Colonic mucosa (tissue), 4 donors: ENCODE measurements at places on chromosomes 1 and 21.

- DNase-seq = no peak
These were observed 199.1 kb upstream of the LMO4 start for GRCh38 chr1:87129606-87130005.

DNA sequence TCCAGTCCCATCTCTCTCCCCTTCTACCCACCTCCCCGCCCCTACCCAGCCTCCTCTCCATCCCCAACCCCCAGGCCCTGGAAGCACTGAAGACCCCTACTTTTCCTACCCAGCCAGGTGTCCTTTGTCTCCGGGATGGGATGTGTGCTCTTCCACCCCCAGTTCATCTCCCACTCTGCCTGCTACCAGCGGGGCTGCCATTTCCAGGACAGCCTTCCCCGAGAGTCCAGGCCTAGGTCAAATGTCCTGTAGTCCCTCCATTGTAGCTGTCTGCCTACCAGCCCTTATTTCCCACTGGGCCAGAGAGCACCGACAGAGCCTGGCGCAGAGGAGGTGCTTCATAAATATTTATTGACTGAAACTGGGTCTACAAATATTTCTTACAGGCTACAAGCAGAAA lies 72.0 kb upstream of the TLR5 start:
- DNase-seq = no peak

DNA sequence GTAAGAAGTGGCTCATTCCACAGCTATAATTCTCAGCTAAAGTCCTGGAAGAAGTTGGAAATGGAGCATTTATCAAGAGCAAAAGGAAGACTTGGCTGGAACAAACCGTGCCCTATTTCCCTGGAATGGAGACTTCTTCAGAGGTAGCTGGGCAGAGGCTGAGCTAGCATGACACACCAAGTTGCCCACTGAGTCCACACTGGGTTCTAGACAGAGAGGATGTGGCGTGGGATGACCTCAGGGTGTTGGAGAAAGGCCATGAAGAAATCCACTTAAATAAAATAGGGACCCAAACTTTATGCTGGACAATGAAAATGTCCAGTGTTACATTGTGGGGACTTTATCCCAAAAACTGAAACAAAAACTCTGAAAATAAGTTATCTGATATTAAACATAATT lies 116.2 kb downstream of the KCNJ6 start:
- no peak for DNase-seq

DNA sequence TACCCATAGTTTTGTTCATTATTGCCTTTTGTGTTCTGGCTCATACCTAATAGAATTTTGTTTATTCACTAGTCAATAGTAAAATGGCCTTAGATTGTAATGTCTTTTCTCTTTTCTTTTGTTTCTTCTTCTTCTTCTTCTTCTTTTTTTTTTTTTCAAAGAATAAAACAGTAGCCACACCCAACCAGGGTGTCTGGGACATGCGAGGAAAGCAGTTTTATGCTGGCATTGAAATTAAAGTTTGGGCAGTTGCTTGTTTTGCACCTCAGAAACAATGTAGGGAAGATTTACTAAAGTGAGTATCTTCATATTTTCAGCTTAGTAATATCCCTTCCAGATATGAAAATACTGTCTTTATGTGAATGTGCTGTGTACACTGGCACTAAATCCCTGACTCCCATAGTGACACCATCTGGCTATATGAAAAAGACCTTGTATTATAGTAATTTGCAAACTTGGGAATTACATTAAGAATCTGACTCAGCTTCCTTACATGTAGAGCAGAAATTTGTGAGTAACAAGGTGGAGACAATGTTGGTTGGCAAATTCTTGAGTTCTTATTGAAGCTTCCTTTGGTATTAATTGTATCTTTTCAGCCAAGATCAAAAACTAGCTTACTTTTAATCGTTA lies 24.6 kb downstream of the AGO4 start:
- no peak for DNase-seq

DNA sequence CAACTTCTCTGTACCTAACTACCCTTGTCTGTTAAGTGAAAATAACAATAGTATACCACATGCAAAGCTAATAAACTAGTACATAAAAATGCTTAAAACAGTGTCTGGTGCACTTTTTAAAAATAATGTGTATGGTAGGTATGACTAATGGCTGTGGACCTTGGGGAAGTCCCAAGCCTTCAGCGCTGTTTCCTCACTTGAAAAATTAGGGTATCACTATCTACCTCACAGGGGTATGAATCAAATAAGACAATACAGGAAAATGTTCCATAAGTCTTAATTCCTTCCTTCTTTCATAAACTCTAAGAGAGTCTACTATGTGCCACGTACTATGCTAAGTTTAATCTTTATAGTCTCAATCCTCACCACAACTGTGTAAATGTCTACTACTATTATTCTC lies 32.0 kb downstream of the EGLN1 start:
- DNase-seq = no peak

DNA sequence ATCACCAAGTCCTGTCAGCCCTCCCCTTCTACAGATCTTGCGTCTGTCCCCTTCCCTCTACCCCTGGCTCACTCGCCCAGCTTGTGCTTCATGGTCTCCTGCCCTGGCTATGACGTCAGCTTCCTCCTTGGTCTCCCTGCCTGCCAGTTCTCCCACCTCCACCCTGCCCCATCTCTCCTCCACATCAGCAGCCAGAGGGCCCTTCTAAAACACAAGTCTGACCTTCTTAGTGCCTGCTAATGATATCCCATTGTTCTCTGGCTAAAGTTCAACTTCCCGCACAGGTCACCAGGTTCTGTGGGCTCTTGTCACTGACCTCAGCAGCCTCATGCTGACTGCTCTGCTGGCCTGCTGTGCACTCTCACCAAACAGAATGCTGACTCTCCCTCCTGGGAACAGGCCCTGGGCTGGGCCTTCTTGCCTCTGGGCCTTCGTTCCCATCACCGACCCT lies 24.7 kb upstream of the MYCL start:
- DNase-seq = no peak

DNA sequence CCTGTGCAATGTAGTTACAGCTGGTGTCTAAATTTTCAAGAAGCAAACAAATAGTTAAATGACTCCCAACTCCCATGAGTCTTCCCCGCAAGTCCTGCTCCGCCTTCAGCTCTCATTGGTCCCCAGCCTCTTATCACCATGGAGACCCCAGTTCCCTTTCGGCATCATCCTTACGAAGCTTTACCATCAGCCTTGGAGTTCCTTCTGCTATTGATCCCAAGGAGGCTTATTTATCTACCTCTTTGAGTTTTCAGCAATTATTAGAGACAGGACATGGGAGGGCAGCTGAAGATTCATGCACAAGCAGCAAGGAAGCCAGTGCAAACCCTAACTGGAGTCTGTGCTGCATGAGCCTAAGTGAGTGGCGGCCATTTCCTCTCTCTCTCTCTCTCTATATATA lies 12.3 kb downstream of the KCNA2 start:
- no peak for DNase-seq

DNA sequence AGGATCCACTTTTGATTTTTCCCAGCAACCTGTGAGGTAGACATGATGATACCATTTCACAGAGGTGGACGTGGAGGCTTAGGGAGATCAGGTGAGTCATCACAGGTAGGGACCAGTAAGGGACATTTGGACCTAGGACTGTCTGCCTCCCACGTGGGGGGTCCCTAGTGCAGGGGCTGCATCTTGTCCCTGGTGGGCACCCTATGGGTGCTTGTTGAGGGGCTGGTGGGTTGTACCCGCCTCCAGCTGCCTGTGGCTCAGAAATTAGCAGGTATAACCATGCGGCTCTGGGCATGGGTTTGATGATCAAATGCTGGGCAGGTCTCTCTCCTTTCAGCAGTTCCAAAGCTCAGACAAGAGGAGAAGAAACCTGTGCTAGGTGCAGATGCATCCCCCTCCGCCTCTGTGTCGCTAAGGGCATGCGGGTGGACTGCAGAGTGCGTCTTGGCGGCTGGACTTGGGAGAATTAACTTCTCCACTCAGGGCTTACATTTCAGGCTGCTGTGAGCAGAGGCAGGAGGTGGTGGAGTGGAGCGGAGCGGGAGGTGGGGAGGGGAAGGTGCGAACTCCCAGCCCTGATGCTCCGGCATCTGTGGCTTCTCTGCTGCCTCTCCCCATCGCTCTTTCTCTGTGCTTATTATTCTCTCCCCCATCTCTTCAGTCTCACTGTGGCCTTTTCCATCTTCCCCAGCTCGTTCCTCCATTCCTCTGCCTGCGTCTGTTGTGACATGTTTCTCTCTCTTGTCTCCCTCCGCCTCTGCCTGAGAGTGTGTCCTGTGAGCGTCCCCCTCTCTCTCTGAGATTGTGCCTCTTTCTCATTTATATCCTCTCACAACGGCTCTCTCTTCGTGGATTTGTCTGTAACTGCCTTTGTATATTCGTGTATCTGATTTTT lies 146.8 kb downstream of the PTPRU start:
- no peak for DNase-seq

GRCh38 chr1:155134322-155134721 lies 1.3 kb upstream of the SLC50A1 start:
- DNase-seq = no peak

GRCh38 chr1:11187000-11187399 lies 2.2 kb upstream of the ANGPTL7 start:
- DNase-seq = no peak

GRCh38 chr1:205656236-205656635 lies 24.1 kb downstream of the SLC45A3 start:
- no peak for DNase-seq

DNA sequence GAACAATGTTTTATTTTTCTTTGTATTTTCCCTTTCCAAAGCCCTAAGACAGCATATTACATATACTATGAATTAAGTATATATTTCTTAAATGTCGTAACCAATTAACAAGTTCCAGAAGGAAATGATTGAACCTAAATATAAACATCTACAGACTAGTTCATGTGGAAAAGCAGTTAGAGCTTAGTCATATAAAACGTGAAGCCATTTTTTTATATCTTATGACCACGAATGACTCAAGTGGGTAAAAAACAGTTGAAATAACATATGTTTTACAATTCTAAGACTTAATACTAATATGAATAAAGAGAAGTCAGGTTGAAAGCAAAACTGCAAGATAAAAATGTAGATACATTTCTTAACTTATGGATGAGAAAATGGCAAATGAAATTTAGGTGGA lies 307.3 kb downstream of the BRINP3 start:
- no peak for DNase-seq

- DNase-seq = no peak
These were observed 38.1 kb upstream of the SCYL3 start for GRCh38 chr1:169931795-169932231.

- no peak for DNase-seq
These were observed 46.4 kb downstream of the KCND3 start for GRCh38 chr1:111943066-111943465.

DNA sequence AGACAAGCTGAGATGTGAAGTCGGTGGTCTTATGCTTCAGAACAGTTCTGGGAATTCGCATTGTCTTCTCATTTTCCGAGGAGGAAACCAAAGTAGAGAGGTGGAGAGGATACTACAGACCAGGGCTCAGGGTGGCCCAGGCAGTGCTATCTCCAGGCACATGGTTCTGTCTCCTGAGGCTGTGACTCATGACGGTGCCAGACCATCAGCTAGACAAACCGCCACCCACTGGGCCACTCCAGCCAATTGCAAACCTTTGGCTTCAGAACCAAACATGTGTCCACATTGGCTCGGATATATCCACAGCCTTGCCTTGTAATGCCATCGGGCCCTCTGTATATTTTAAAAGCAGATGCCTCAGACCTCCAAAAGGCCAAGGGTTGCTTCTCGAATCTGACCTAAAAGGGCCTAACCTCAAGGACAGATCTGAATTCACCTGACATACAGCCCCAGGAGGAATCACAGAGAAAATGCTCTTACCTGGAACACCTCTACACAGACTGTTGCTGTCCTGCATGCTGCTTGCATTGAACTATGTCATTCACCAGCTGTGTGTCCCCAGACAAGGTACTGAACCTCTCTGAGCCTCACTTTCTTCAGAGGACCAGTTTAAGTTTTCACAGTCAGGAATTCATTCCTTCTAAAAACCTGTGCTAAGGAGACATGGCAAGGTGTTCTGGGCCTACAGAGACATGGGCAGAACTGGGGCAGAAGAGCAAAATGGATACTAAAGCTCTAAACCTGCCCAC lies 224.9 kb upstream of the JUN start:
- no peak for DNase-seq

- DNase-seq = peak; percentile 4
These were observed 409.9 kb downstream of the PTPRU start for GRCh38 chr1:29646161-29646775.

DNA sequence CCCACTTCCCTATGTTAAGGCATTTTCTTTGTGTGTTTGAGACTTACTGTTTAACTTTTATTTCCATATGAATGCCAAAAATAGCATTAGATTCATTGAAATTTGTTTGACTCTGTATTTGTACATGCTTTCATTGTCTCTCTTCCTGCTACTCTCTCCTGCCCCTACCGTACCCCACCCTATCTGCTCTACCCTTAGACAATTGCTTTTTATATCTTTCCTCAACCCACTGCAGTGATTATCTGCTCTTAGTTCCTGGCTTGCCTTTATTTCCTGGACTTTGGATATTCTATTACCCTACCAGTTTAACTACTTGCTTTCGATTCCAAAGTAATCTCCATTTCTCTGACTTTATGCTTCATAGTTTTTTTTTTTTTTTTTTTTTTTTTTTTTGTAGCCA lies 10.5 kb downstream of the RAVER2 start:
- DNase-seq = peak; percentile 50

DNA sequence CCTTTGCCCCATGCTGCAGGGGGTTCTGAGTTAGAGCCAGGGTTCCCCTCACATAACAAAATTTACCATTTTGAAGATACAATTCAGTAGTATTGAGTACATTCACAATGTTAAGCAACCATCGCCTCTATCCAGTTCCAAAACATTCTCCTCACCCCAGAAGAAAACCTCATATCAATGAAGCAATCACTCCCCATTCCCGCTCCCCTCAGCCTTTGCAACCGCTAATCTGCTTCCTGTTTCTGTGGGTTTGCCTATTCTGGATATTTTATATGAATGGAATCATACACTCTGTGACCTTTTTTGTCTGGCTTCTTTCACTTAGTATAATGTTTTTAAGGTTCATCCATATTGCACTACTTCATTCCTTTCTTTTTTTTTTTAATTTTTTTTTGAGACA lies 32.9 kb downstream of the SERINC2 start:
- DNase-seq = no peak

- no peak for DNase-seq
These were observed 142.0 kb downstream of the ZNF648 start for GRCh38 chr1:181919542-181919941.

DNA sequence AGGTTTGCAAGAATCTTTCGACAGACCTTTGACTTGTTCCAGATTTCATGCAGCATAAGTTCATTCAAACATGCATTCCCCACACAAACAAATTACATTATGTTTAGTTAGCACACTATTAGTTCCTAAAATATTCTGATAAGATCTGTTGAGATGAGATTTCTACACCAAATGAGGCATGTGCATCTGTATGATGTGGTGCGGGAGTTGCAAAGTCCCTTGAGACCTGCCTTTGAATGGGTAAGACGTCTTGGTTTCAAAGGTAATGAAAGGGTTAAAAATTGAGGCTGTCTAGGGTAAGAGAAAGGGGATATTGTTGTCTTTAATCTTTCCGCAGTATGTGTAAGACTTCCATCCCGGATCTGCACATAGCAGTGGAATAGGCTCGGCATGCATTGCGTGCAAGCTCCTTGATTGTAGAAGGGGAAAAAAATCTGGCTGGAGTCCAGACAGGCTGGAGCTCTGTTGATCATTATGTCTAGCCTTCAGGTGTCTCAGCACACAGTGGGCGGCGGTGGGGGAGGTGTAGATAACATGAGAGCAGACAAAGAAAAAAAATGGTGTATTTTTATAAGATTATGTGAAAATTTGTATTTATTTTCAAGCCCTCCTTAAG lies 296.6 kb downstream of the PTPRC start:
- DNase-seq = peak; percentile 66

- DNase-seq = no peak
These were observed 162.0 kb upstream of the ZP4 start for GRCh38 chr1:238052496-238053266.
